ENCODE measurements at places on chromosomes 12 and 14.

DNA sequence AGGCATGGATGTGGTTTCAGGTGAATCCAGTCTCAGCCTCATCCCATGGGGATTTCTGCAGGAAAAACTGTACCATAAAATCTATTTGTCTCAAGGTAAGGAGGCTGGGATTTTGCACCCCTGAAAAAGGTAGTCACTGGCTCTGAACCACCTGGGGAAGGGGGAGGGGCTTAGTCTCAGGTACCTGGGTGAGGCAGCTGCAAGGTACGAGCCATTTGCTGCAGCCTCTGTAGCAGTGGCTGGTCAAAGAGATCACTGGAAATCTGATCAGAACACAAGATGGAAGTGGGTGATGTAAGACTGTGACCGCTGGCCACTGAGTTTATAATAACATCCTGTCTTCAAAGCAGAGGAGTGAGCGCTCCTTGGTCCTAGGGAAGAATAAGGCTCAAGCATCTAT, 209.9 kb upstream of the NOS1 start:
- no peak for DNase-seq

DNA sequence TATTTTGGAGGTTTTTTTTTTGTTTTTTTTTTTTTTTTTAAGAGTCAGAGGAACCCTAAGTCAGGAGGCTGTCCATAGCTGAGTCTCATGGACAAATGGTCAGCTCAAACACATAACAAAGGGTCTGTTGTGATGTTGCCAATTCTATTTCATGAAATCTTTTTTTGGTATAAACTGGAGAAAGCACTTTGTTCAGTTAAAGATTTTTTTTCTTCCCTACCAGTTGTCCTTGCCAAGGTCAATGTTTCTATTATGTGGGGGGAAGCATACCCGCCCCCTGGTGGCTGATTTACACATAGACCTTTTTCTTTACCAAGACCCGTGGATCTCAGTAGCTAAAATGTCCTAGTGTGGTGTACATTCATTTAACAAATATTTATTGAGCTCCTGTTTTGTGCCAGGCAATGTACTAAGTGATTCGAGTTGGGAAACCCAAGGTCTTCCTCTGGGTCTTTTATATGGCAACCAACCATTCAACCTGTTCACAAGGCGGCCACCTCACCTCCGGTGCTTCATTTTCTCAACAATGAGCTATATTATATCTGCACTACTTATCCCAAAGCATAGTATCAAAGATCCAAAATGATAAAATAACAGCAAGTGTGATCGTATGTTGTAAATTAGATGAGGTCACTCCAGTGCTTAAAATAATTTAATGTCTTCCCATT, 214.5 kb downstream of the PAH start:
- DNase-seq, result no peak

DNA sequence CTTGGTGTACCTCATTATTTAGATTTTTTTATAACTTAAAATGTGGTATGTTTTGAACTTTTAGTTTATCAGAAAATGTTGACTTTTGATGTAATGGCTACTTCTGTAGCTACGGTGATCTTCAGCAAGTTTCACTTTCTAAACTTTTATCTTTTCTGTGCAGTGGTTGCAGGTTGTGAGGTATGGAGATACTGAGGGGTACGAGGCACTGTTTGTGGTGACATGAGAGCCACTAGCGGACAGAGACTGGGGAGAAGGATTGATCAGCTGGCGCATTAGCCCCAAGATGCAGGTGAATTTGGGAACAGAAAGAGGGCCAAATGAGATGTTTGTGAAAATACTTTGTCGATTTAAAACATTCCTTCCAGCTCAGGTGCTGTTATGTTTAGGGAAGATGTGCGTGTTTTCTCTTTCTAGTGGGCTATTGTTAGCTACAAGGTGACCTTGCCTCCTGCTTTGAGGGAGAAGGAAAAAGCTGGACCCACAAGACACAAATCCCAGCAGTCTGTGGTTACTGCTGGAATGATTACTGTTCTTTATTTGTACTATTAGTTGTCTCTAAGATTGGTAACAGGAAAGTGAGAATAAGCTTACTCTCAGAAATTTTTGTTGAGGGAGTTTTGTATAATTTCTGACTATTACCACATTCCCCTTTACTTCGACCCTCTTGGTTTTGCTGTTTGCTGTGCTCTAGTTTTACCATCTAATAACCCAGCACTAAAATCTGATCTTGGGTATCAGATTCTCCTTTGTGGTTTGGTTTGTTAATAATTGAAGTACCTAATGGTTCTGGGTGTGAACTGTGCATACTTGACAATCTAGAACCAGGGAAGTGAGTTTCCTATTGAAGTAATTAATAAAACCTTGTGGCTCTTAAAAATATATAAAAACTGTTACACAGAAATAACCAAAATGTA, 61.7 kb downstream of the FBXO34 start:
- peak; percentile 68 for DNase-seq

GRCh38 chr14:77094672-77095284, 3.3 kb upstream of the CIPC start:
- peak; percentile 77 for DNase-seq

DNA sequence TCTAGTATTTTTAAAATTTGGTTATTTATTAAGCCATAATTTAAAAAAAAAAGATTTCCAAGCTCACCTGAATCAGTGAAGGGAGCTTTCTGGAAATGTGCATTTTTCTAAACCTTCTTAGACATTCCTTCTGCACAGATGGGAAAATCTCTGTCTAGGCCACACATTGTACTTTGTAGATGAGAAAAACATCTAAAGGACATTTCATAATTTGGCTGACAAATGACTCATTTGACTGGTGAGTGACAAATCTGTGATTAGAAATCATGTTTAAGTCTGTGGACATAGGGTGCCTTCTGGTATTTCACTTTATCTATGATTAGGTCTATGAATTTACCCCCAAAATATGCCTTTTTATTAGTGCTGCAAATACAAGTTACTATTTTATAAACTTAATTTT, 1044.9 kb upstream of the FLRT2 start:
- DNase-seq, result no peak

GRCh38 chr14:30214461-30215090, 286.9 kb upstream of the PRKD1 start:
- no peak for DNase-seq

- no peak for DNase-seq
These were observed 11.2 kb downstream of the CD9 start for GRCh38 chr12:6211421-6211869.

- no peak for DNase-seq
These were observed 97.1 kb upstream of the PRICKLE1 start for GRCh38 chr12:42686514-42687172.

DNA sequence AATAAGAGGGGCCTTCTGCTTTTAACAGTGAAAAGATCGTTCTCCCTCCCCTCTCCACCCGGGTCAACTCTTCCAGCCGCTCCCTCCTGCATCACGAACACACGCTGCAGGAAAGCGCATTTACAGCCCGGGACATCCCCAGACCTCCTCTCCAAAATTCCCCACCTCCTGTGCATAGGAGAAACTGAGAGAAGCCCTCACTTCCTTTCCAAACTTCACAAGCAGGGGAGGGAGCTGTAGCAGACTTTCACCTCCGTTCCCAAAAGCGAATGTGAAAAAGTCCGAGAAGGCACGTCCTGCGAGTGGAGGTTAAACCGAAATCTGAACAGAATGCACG, 513 bp downstream of the BCAT1 start:
- no peak for DNase-seq

DNA sequence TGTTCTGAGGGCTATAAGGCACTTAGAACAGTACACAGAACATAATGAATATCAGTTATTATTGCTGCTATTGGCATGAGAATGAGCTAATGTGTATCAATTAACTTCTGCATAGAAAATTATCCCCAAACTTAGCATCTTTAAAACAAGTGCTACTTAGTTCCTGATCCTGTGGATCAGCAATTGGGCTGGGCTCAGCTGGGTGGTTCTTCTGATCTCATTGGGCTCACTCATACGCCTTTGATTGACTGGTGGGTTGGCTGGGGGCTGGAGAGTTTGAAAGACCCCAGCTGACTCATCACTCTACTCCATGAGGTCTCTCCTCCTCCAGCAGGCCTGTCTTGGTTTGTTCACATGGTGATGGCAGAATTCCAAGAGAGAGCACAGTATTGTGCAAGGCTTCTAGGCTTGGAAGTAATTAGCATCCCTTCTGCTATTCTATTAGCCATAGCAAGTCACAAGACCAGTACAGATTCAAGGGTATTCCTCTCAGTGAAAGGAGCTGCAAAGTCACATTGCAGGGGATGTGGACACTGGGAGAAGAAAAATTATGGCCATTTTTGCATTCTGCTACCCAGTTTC, 27.2 kb upstream of the HSPB8 start:
- DNase-seq, result no peak

DNA sequence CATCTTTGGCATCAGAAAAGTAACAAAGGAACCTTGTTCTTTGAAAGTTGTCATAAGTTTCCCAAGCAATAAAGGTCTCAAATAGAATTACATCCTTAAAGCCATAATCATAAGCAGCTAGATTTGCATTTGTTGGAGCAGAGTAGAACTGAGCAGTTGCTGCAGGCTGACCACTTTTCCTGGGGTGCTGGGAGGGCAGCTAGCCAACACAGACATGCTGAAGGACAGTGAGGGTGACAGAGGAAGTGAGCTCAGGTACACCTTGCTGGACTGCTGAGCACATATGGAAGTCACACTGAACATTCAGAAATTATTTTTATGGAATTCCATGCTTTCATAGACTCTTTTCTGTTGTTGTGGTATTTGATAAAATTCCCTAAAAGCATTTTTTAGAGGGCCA, 66.2 kb downstream of the MARK3 start:
- no peak for DNase-seq

GRCh38 chr12:53830631-53831030, 78.9 kb upstream of the CISTR start:
- DNase-seq, result no peak

DNA sequence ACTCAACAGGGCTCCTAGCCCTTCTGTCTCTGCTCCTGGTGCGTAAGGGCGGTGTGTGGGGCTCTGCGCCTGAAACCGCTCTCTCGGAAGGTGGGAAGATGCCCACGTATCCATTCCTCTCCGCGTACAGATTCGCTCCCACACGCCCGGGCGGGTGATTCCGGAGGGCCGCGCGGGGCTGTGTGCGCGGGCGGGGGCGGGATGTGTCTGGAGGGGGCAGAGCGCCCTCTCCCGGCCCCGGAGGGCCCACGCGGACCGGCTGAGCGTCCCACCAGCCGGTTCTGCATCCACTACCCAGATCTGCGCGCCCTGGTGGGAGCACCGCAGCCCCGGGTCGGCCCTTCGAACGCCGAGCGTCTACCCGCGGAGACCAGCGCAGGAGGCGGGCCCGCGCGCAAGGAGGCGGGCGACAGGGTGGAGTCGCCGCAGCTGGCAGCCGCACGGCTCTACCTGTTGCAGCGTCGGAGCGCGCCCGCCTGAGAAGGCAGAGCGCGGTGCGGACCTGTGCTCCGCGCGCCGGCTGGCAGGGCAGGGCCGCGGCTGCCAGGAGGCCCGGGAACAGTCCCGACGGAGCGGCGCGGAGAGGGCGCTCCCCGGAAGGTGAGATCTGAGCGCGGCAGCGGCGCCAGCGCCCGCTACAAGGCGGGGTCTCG, 1.4 kb upstream of the KCNK13 start:
- DNase-seq, result peak; percentile 42

- DNase-seq, result peak; percentile 75
These were observed 6.2 kb downstream of the ISCU start for GRCh38 chr12:108568338-108569154.

DNA sequence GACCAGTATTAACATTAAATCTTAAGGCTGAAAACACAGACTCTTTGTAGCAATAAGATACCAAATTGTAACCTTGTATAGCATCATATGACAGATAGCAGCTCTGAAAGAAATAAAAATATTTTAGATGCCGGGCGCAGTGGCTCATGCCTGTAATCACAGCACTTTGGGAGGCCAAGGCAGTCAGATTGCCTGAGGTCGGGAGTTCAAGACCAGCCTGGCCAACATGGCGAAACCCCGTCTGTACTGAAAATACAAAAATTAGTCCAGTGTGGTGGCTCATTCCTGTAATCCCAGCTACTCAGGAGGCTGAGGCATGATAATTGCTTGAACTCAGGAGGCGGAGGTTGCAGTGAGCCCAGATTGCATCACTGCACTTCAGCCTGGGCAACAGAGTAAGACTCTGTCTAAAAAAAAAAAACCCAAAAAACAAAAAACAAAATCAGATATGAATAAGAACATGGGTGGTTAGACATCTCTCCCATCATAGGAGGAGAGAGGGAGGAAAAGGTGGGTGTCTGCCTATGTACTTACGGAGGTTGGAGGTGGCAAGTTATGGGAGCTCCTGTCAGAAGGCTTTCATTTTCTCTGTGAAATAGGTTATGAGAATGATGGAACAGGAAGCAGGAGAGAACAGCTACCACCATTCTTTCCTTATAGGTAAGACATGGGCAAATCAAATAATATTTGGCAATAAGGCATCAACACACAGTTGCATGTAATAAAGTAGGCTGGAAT, 7.6 kb upstream of the HEBP1 start:
- DNase-seq, result no peak

DNA sequence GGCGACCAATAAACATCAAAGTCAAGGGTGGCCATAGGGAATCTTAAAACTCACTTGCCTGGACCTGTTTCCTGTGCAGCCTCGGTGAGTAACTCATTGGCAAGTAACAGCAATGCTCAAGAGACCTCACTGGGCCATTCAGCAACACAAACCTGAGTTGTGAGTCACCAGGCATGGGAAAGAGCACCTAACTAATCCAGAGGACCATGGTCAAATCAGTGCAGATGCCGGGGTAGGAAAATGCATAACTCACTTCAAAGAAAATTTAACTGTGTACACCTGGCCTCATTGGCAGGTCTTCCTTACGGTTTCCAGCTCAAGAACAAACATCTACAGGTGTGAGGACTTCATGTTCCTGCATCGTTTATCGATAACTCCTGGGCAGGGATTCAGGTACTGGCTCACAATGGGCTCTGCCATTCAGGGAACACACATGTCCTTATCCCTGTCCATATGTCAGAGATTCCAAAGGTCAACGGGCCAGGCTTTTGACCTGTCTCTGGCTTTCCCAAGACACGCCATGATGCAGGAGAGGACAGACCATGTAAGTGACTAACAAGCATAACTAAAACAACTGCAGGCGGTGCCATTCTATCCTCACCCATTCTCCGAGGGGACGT, 211.8 kb downstream of the ANO2 start:
- DNase-seq, result no peak

DNA sequence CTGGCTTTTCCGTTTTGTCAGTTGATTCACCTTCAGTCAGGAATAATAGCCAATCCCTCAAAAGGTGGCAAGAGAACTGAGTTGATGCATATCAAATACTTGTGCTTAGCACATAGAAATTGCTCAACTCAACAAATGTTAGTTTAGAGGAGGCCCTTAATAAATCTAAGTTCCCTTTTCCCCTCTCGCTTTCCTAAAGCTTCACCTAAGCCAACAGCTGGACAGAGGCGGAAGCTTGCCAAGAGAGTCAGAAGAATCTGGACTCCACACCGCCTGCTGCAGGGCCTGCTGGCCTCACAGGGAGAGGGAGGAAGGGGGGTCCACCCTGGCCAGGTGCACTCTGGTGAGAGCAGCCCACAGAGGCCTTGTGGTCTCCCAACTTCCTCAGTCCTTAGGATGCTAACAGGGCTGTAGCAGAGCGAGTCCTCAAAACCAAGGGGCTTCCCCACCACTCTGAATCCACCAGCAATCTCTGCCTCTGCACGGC, 213.1 kb downstream of the CHST11 start:
- no peak for DNase-seq

- DNase-seq, result no peak
These were observed 1.3 kb downstream of the ZNF219 start for GRCh38 chr14:21096978-21097635.
